Central memory CD4-positive, alpha-beta T cell (primary cell): ENCODE measurements at places on chromosomes 3 and 15.

DNA sequence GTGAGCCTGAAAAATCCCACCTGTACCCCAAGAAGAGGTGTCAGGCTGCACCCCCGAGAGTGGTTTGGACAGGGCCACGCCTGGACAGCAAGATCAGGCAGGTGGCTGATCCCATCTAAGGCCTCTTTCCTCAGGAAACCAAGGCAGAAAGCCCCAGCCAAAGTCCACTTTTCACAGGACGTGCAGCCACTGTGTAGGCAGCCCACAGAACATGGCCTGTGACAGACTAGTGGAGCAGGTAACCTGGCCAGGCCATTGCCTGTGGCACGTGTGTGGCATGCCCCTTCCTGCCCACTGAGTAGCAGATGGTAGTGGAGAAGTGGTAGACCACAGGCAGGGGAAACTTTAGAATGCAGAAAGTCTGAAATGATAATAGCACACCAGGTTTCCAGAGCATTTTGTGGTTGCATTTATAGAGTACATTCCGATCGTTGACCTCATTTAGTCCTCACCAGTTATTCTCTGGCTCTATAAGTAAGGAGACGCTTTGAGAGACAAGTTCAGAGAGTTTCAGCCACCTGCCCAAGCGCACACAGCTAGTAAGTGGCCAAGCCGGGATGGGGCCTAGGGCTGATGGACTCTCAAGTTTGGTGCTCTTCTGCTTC is 68.7 kb downstream of the AAGAB start:
- no peak for DNase-seq

DNA sequence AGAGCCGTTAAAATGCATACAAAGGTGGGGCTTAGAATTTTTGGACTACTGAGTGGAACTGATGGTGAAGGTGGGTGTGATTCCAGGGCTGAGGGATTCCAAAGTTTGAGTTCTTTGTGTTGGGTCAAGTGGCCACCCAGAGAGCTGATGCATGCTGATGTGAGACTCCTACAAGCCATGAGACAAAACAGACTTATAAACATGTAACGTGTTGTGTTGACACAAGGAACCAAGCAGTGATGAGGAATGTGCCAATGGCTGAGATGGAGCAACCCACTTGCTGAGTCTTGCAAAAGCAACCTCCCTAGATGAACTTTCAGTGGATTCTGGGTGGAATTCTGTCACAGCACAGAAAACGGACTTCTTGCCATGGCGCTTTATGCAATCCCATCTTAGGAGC is 289.0 kb downstream of the TLE3 start:
- DNase-seq, result no peak

- no peak for DNase-seq
Measured at GRCh38 chr3:71166339-71167240, 416.9 kb downstream of the FOXP1 start.

DNA sequence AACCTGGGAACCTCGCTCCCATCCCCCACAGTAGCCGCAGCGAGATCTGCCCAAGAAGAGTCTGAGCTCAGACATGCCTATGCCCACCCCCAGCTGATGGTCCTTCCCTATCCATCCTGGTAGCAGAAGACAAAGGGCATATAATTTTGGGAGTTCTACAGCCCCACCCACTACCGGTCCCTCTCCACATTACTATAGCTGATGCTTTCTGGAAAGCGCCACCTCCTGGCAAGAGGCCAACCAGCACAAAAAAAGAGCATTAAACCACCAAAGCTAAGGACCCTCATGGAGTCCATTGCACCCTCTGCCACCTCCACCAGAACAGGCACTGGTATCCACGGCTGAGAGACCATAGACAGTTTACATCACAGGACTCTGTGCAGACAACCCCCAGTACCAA is 168.4 kb downstream of the MEGF11 start:
- DNase-seq, result no peak

DNA sequence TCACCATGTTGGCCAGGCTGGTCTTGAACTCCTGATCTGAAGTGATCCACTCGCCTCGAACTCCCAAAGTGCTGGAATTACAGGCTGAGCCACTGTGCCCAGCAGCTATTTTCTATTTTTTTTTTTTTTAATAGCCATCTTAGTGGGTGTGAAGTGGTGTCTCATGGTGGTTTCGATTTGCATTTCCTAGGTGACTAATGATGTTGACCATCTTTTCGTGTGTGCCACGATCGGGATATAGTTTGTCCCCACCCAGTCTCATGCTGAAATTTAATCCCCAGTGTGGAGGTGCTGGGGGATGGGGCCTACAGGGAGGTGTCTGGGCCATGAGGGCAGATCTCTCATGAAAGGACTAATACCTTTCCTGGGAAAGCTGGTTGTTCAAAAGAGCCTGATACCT is 41.8 kb upstream of the MUC13 start:
- no peak for DNase-seq

DNA sequence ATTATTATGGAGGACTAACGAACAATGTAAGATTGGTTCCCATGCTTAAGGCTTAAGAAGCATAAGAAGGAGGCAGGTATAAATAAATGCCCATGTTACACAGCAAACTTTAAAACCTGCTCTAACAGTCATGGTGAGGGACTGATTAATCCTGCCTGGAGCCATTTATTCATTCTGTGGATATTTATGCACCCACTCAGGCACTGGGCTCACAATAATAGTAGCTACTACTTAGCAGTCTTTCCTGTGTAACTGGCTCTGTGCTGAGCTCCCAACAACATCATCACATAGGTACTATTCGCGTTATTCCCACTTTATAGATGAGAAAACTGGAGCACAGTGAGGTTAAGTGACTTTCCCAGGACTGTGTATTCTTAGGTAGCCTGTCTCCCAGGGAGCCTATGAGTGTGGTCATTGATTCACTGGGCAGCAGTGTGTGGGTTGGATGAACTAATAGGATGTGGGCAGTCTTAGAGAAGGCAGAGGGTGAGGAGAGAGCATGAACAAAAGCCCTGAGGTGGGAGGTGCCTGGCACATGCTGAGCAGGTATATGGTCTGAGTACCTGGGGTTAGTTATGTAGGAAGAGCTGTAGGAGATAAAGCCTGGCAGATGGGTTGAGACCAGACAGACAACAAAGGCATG is 44.1 kb upstream of the UMPS start:
- DNase-seq, result no peak

- DNase-seq, result no peak
Measured at GRCh38 chr3:146732325-146732724, 127.2 kb upstream of the PLSCR5 start.

DNA sequence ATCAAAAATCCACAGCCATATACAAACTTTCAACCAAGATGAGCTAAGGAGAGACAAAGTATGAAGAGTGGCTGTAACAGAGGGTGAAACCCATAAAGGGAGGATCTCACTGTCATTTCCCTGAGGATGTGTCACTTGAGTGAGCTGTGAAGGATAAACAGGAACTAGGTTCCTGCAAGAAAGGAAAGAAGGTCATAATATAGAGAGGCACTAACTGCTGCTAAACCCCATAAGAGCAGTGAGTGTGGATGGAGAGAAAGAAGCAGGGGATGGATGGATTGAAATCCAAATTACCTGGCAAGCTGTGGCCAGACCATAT is 45.2 kb upstream of the CADPS start:
- no peak for DNase-seq

GRCh38 chr3:16935781-16936180 is 51.0 kb downstream of the PLCL2 start:
- DNase-seq, result no peak

GRCh38 chr3:7667774-7668173 is 806.9 kb downstream of the GRM7 start:
- DNase-seq, result no peak

GRCh38 chr3:8571256-8571655 is 69.6 kb downstream of the LMCD1 start:
- no peak for DNase-seq

GRCh38 chr3:98890965-98891910 is 10.3 kb downstream of the DCBLD2 start:
- DNase-seq, result no peak

GRCh38 chr3:73511571-73512525 is 112.9 kb downstream of the PDZRN3 start:
- no peak for DNase-seq

DNA sequence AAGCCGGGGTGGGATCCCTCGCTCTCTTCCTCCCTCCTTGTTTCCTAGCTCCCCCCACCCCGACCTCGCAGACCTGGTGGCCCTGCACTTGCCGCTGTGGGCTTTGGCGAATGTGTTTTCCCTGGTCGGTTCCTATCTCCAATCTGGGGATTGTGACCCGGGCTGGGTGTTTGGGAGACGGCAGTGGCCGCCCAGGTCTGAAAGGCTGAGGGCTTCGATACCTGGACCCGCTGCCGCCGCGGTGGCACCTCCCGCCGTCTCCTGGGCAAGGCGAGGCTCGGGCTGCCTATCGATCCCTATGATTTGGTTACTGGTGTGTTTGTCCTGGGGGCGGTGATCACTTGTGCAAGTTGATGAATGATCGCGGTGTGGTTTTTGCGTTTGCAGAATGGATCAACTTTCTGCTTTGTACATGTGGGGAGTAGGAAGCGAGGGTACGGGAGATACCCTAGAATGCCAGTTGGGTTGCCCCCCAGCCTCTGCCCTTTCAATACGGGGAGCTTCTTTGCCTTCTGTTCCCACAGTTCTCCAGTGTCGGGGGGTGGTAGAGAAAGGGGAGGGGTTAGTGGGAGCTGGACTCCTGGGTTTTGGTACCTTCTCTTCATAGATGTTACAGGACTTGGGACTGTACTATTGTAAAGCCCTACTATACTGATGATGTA is 3.0 kb downstream of the BBX start:
- DNase-seq, result no peak

- DNase-seq, result no peak
Measured at GRCh38 chr3:70984776-70985482, 598.6 kb downstream of the FOXP1 start.

DNA sequence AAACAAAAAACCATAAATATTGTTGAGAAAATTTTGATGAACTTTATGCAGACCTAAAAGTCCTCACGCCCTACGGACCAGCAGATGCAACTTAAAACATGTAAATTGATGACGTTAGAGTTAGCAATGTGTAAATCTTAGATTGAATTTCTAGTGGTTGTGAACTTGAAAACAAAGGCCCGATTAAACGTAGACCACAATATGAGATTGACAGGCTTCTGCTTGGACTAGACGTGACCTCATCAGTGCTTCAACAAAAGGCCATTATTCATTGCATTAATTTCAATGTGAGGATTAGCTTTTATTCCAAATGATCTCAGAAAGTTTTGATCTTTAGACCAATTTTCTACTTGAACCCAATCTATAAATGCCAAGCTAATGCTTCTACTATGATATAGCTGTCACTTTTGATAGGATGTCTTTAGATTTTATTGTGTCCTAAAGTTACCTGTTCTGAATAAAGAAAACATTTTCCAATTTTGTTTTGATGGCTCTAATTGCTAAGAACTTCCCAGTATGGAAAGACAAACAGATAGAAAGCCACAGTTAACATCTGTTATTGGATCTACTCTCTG is 55.4 kb upstream of the SPPL2A start:
- no peak for DNase-seq

DNA sequence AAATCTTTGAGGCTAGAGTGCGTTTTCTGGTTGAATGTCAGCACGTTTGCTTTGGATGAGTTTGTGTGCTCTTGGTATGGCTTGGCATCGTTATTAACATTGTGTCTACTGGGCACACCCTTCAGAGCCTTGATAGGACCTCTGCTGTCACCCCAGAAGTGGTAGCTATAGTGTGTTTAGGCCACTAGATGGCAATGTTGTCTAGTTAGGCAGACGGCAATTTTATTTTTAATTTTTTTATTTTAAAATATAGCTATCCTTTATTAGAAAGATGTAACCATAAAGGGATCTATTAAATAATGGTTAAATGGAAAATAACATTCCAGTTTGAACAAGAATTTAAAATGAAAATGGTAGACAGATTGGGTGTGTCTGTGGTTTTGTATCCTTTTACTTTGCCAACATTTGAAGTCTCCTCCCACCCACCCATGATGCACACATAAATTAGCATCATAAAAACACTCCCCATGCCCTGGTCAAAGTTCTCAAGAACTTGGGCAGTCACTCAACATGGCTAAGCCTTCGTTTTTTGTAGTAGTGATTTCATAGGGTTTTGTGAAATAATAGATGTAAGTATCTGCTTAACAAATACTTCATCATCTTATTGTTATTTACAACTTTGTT is 200.7 kb downstream of the KCNH8 start:
- no peak for DNase-seq

- DNase-seq, result no peak
Measured at GRCh38 chr15:85492406-85492805, 112.0 kb downstream of the AKAP13 start.
